ENCODE measurements at places on chromosomes 6 and 20.

DNA sequence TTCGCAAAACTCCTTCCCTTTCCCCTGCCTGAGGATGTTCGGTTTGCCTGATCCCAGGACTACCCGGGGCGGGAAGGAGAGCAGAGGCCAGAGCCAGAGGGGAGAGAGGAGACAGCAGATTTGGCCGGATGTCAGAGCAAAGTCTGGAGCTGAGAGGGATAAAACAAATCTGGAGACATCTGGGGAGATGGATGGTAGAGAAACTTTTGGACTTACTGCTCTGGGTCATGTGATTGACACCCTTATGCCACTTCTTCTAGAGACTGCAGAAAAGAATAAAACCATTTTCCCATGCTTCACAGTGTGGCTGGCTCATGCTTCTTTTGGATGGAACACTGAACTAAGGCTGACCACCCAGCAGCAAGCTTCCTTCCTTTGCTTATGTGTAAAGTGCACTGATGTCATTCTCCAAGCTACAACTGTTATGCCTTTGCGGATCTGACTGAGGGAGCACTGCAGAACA lies 174.7 kb downstream of the FOXC1 start:
- no peak for DNase-seq

GRCh38 chr6:157226026-157226625 lies 97.2 kb downstream of the TMEM242 start:
- DNase-seq, result no peak

- DNase-seq, result peak; percentile 89
These were observed at the start of gene SRPK1 for GRCh38 chr6:35920793-35921732. TSS of gene SRPK1 (minus strand) at chr6:35921098. CDS start at chr6:35921056, 42 bp downstream.

DNA sequence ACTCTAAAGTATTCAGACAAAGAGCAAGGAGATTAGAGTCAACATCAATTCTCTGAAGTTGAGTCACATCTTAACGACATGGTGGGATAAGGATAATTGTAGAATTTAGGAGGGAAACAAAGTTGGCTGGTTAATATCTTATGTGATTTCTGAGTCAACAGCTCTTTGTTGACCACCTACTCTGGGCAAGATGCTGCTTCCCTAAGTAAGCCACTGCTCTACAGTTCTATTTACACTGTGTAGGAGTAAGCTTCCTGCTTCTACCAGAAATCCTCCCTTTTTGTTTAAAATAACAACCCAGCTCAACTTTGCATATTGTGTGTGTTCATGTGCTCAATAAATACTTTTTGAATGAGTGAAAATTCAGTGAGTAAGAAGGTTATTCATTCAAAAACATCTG lies 3.1 kb downstream of the HS3ST5 start:
- DNase-seq, result no peak

DNA sequence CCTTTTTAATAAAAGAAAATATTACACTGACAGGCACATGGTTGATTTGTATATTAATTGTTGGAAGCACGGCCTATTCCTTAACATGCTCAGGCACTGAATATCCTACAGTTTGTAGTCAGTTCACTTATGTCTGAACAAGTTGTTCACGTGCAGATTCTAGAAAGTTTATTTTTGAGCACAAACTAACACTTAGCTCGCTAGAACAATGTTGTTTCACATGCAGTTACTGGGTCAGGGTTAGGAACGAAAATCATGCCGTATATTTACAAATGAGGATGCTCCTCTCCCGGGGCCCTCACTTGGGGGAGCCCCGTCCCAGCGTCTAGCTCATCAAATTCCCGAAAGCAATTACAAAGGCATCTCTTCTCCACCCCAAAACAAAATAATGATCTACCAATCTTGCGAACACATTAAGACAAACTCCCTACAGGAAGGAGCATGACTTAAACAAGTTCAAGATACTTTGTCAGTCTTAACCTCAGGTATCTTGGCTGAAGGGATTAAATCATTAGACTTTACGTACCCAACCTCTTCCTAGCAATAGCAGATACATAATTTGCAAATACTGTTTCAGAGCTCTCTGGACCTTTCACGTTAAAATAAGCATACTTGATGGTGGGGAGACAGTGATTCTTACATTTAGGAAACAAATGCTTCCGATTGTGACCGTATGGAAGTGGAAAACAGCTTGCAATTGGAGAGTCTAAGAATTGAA lies 1.5 kb downstream of the MAP7 start:
- DNase-seq, result no peak

DNA sequence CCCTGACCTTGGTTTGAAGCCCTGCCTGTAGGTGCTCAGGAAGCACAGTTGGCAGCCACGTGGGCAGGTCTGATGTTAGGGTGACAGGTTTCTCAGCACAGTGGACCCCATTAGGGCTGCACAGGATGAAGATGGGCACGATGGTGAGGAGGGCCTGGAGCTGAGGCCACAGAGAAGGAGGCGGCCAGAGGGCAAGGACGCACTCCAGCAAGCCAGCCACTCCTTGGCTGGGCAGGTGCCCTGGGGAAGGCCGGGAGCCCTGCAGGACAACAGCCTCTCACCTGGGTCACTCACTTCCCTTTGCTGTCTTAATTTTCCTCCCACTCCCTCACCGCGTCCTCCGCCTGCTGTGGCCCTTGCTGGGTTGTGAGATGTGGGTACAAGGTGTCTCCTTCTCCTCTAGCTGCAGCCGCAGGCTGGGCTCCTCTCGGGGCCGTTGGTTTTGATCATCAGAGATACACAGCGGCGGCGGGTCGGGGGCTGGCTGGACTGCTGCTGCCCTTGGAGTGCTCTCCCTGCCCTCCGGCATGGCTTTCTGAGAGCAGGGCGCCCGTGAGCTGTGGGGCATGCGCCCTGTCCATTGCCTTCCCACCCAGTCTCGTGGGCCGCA lies 5.7 kb downstream of the OSBPL2 start:
- DNase-seq, result no peak

DNA sequence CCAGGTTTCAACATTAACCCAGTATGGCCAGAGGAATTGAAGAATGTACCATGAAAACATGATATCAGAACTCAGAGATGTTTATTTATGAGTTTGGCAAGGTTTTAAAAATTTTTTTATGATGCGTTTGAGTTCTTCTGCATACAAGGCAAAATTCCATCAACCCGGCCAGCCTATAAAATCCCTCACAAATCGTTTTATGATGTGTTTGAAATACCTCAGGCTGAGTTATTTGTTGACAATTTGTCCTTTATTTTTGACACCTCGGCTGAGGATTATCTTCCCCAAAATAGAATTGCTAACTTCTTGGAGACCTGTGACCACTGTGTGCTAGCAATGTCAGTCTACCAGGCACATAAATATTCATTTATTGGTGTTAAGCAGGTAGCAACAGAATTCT lies 91.9 kb upstream of the SLC24A3 start:
- DNase-seq, result no peak

GRCh38 chr6:142659661-142660060 lies 285.3 kb downstream of the HIVEP2 start:
- DNase-seq, result no peak

GRCh38 chr6:149840345-149841075 lies 23.6 kb downstream of the LRP11 start:
- DNase-seq, result peak; percentile 32

- no peak for DNase-seq
These were observed 2.6 kb downstream of the ZNF165 start for GRCh38 chr6:28082939-28083338.

GRCh38 chr20:37376324-37376723 lies 30.4 kb downstream of the SRC start:
- no peak for DNase-seq

- no peak for DNase-seq
These were observed 73.5 kb downstream of the NFATC2 start for GRCh38 chr20:51469046-51469445.

DNA sequence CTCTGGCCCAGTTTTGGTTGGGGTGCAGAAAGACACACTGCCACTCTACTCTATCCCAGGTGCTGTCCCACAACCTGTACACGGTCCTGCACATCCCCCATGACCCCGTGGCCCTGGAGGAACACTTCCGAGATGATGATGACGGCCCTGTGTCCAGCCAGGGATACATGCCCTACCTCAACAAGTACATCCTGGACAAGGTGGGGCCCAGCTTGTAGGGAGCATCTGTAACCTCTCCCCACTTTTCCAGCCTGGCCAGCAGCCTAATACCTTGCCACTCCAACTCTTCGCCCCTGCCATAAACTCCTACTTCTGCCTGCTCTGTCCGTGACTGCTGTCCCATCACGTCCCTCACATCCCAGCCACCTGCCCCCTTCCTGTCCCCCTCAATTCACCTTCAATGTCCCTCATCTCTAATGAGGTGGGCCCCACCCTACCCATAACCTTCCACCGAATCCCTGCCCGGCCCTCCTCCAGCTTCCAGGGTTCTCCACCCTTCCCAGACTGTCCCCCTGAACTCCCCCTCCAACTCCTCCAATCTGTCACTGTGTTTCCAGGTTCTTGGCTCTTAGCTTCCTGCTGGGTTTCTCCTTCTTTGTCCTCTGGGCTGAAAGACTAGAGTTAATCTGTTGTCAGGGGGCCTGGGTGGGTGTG lies 12.1 kb downstream of the DEF6 start:
- no peak for DNase-seq

DNA sequence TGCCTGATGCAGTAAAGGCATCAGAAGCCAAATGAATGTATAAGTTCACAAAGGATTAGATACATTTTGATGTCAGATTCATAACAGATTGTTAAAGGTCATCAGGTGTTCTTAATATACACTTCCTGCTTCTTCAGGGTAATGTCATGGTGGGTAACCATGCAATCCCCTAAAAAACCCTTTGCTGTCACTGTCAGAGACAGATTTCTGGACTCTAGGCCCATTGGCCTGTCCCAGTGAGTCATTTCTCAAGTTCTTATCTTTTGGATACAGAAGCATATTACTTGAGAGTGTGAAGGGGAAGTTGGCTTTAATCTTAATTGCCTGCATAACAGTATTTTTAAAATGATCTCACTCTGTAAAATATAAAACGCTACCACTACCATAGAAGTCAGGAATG lies 895.6 kb upstream of the MAP3K7 start:
- DNase-seq, result no peak

DNA sequence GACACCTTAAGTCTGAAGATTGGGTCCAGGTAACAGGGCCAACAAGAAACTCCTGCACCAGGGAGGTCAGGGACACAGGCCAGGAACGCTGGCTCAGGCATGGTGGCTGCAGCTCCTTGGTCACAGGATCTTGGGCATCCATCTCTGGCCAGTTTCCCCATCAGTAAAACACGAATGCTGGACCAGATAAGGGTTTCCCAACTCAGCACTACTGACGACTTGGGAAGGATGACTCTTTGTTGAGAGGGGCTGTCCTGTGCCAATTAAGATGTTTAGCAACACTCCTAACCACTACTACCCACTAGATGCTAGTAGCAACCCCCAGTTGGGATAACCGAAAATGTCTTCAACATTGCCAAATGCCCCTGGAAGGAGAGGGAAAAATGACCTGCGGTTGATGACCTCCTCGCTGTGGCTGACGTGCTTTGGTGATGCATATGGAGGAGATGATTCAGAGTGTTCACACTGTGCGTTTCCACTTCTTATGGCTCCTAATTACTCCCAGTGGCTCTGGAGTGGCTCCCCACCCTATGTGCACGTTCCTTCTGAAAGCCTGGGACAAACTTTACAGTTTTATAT lies 261.9 kb downstream of the CDH26 start:
- DNase-seq, result no peak

DNA sequence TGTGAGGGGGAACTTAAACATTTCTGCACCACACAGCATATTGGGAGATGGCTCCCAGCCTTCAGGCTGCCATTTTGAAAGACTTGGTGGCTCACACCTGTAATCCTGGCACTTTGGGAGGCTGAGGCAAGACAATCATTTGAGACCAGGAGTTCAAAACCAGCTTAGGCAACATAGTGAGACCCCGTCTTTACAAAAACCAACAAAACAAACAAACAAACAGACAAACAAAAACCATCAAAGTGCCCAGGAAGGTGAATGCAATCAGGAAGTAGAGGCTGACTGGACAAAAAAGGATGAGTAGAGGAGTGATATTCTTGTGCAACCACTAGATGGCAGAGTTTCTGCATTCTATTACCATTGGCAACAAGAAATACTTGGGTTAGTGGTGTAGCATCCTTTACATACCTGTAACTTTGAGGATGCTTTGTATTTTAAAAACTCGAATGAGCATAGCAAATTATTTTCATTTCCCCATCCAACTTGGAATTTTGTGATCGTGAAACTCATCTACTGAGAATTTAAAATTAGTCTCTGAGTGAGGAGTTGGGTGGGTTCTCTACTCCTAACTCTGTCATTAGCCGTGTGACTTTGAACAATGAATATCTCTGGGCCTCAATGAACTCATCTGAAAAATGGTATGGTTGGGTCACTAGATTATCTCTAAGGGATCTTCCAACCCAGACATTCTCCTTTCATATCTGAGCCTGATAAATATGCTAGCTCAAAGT lies 84.4 kb downstream of the CRYBG1 start:
- DNase-seq, result no peak

DNA sequence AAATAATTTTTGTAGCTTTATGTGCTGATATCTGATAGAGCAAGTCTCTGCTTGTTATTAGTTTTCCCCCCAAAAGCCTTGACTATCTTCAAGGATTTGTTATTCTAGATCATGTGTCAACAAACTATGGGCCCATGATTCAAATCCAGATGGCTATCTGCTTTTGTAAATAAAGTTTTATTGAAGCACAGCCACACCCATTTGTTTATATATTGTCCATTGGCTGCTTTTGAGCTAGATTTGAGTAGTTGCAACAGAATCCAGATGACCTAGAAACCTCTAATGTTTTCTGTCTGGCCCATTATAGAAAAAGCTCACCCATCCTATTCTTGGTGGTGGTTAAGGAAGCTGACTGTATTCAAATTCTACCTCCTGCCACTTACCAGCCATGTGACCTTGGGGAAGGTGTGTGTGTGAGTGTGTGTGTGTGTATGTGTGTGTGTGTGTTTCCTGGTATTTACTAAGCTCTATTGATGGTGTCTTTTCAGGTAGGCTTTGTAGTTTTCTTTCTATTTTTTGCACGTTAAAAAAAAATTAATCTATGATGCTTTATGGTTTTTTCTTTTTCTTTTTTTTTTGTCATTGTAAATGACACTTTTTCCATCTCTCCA lies 1.3 kb upstream of the GTSF1L start:
- no peak for DNase-seq

- no peak for DNase-seq
These were observed 155.3 kb upstream of the EYA4 start for GRCh38 chr6:133085896-133086295.

DNA sequence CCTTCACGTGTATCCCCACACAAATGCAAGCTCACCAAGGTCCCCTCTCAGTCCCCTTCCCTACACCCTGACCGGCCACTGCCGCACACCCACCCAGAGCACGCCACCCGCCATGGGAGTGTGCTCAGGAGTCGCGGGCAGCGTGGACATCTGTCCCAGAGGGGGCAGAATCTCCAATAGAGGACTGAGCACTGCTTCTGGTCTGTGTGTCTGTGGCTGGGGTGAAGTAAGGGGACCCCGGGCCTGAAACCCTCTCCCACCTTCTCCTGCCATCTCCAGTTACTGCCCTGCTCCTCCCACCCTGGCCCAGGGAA lies 8.3 kb downstream of the MYL9 start:
- no peak for DNase-seq

DNA sequence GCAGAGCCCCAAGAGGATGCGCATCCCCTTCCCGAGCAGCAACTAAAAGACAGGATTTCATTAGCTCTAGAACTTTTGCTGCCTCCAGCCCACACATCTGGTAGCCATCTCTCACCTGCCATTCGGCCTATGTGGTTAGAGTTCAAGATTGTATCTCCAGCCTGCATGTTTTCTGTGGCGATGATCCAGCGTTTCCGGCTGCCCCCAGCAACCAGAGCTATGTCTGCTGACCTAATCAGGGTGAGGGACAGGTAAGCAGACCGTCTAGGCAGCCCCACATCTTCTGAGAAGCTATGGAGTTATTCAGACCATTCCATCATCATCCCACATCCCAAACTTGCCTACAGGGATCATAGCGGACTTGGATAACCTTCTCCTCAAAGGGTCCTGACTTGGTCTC lies 2.3 kb upstream of the CUL7 start:
- DNase-seq, result no peak

GRCh38 chr6:37809197-37809543 lies 10.4 kb upstream of the ZFAND3 start:
- DNase-seq, result no peak

Measured in stimulated activated CD4-positive, alpha-beta T cell treated with anti-CD3 and anti-CD28 coated beads, Interleukin-4, amount 100 ng/mL, for 48 hours (primary cell).